Right forelimb (tissue), 1 donor: ENCODE measurements at places on chromosomes 4 and X.
A peak's percentile ranks its signal among the peaks of the same experiment; 100 is the strongest.

DNA sequence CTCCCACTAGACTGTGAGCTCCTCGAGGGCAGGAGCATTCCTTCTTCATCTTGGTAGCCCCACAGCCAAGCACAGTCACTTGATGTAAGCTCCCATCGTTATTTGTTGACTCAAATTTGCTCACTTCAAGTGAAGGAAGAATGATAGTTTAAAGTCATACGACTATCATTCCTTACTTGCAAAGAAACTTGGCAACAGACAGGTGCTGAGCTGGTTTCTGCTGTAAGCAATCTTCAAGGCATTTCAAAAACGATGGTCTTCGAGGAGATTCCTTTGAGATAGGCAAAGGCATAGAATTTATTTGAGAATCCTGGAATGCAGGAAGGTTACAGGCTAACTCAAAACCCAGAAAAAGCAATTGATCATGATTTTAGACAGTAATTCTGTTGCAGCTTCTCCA lies 64.8 kb downstream of the QDPR start:
- no peak for DNase-seq

DNA sequence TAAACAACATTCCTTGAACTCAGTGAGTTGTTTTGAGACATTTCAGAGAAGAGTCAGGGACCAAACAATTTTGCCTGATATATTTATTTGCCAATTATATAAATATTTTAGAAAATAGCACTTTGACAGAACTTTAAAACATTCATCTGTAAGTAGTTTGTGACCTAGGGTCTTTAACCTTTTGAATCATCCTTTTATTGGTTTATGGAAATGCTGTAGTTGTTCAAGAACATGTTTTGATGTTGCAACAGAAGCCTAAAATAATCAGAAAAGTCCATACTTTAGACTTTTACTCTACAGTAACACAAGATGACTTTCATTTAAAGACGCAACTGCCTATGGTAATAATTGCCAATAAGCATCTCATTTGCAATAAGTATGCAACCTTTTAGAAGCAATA lies 43.0 kb downstream of the CXCL1 start:
- DNase-seq: no peak

DNA sequence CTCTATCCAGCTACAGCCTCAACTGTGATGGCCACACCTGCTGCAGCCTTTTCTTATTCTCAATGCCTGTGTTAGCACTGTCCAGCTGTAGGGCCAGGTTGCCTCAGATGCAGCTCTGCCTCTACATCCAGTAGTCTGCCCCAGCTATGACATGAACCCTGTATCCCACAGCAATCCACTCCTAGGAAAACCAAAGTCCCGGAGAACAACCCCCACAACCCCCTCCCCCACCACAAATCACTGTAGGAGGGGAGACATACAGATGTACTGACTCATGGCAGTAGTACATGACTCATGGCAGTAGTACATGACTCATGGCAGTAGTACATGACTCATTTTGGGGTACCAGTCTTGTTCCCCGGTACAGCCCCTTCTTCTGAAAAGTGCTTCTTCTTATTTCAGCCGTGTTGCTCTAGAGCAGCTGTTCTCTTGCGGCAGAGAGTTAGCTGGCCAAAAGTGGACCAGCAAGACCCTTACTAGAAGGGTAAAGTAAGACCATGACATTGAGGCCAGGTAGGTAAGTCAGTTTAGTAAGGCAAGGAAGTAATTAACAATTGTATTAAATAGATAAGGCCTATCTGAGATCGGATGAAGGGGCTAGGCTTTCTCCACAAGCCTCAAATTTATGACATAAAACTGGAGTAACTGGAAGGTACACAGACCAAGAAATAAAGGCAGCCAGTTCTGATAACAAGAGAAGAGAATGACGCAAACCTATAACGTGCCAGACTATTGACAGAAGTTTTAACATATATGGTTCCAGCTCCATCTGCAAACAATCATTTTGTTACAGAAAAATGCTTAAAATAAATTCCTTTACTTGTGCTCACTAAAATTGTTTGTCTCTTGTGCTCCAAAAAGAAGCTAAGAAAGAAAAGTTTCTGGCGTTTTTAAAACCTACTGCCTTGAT lies 221.4 kb downstream of the TACR3 start:
- DNase-seq: no peak

DNA sequence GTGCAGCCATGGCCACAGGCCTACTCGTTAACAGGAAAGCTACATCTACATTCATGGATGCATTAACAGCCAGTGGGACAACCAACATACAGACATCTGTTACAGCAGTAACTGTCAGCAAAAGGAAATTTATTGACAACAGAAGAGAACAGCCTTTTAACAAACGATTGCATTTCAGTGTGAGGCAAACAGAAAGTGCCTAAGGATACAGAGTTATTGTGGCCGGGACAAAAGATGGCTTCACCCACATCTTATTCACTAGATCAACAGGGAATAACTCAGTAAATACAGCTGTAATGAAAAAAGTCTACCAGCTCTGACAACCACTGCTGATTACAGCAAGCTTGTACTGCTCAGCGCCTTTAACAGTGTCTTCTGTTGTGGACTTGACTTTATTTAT lies 61.5 kb upstream of the TBL1X start:
- no peak for DNase-seq

- DNase-seq: no peak
Observed at GRCh38 chrX:135536877-135537276, 16.4 kb downstream of the INTS6L start.

DNA sequence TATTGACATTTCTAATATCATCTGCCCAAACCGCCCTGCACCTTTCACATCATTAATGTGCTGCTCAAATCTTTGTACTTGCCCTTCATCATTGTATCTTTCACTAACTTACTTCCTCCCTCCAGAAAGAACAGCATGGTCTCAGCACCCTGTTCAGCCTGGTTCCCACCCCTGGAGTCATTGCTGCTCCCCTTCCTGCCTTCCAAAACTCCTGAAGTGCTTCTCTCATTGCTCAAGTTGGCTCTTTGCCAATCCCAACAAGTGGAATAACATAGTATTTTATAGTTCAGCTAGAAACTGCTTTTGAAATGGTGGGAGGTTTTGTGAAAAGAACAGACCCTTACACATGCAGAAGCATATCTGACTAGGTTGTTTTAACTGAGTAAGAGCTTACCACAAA lies 14.0 kb upstream of the TTC29 start:
- no peak for DNase-seq

DNA sequence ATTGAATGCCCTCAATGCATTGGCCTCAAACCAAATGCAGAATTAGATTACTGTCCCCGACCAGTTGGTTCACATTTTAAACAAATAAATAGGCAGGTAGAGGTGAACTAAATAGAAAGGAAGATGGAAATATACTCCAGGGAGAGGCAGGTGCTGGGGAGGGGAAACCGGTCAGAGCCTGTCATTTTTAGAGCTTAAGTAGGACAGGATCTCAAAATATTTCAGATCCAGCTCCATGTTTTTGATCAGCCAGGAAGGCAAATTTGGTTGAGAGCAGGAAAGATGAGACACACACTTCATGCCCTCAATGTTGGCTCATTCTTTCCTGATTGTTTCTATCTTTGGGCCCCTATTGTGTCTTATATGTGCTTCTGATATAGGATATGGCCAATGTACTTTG lies 206.7 kb downstream of the SHROOM3 start:
- DNase-seq: no peak

- DNase-seq: no peak
Observed at GRCh38 chrX:144681501-144681900, 565.8 kb upstream of the SPANXN1 start.

DNA sequence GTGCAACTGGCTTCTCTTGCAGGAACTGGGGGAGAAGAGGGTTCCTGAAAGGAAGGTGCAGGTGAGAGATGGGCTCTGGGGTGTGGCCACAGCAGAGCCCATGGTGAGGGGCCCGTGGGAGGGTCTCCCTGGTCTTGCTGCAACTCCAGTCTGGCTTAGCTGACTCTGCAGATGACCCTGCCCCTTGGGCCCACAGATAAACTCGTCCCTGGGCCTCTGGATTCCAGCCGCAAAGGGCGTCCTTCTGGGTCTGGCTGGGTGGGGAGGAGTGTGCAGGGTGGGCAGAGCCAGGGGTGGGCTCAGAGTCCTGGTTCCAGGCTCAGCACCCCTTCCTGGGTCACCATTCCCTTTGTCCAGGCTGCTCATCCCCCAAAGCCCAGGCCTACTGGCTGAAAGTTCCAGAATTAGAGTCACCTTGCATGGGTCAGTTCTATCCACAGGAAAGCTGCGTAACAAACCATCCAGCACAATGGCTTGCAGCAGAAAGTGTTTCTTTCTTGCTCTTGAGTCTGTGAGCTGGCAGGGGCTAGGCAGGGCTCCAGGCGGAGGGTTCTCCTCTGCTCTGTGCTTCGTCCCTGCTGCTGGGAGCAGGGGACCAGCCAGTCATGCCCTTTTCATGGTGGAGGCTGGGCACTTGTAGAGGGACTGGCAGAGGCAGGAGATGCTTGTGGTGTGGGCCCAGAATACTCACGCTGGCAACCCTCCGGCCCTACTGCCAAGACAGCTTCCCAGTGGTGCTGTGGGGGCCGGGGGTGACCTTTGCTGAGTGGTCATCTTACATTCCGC lies 43.5 kb upstream of the ADRA2C start:
- no peak for DNase-seq

DNA sequence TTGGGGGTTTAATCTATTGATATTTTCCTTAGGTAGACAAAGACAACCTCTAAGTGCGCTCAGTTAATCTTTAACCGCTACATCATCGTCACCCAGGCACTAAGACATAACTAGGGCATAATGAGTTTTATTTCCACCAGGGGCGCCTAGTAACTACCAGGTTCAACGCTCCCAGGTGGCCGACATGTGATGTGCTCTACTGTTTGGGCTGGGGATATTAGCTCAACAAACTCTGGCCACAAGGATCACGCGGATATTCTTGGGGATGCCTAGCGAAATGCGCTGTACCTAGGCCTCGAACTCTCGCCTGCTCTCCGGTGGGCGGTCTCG lies 915 bp upstream of the RAB33B start:
- DNase-seq: no peak

- no peak for DNase-seq
Observed at GRCh38 chr4:55013431-55013955, 111.9 kb downstream of the KDR start.

DNA sequence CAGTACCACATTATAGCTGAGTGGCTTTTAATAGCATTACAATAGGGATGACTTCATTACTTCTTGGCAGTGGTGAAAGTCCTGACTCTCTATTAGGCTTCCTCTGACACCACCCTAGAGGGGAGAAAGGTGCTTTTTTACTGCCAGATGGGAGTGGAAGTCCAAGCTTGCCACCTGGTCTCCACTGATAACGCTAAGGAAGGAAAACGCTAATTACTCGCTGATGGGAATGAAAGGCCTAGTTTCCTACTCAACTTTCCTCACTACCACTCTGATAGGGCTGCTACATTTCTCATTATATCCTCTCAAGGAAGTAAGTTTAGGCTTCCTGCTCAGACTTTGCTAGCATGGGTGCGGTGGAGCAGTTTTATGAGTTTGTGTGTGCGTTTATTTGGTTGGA lies 62.3 kb upstream of the PAGE3 start:
- DNase-seq: no peak

DNA sequence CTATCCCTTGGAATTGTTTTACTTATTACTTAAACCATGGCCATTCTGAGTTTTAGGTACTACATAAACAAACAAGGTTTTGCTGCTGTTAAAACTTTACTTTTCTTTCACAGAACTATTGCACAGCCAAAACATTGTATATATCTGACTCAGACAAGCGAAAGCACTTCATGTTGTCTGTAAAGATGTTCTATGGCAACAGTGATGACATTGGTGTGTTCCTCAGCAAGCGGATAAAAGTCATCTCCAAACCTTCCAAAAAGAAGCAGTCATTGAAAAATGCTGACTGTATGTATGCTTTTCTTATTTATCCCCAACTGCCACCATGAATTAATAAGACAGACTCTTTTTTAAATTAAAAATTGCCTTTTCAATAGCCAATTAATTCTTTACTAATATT lies 69.8 kb downstream of the CCKAR start:
- no peak for DNase-seq

GRCh38 chr4:1802151-1802715 lies 9.1 kb downstream of the FGFR3 start:
- no peak for DNase-seq

GRCh38 chr4:101464596-101464995 lies 117.3 kb upstream of the PPP3CA start:
- DNase-seq: no peak

- DNase-seq: no peak
Observed at GRCh38 chr4:48270951-48271473, 1.4 kb upstream of the TEC start.

DNA sequence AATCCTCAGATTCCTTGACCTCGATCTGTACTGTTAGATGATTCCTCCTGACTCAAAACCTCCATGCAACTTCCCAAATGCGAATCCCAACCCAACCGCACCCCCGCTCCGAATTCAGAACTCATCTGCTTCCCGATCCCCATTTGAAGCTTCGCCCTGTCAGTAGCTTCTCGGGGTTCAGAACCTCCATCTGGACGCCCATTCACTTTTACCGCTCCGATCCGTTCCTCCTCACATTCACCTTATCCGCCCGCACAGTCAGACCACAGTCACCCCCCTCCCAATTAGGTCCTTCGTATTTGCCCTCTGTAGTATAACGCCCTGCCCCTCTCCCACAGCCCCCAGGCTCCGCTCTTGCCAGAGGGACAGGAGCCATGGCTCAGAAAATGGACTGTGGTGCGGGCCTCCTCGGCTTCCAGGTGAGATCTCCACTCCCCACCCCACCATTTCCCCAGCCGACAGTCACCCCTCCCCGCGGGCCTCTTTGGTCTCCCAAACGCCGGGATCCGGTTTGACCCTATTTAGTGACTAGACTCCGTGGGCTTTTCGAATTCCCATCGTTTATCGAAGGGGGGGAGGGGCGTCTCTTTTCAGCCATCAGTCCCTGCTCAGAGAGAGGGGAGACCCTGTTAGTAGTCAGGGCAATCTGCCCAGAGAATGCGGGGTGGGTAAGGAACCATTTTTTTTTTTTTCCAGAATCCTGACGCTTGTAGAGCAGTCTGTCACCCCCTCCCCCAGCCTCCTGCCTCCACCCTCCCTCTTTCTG lies 691 bp downstream of the MAGED1 start:
- peak; percentile 70 for DNase-seq

- DNase-seq: peak; percentile 17
Observed at GRCh38 chr4:2287594-2287915, 25.6 kb upstream of the MXD4 start.

- DNase-seq: no peak
Observed at GRCh38 chr4:187999406-187999932, 3.9 kb downstream of the ZFP42 start.

GRCh38 chrX:41043674-41044345 lies 41.4 kb upstream of the USP9X start:
- DNase-seq: no peak

DNA sequence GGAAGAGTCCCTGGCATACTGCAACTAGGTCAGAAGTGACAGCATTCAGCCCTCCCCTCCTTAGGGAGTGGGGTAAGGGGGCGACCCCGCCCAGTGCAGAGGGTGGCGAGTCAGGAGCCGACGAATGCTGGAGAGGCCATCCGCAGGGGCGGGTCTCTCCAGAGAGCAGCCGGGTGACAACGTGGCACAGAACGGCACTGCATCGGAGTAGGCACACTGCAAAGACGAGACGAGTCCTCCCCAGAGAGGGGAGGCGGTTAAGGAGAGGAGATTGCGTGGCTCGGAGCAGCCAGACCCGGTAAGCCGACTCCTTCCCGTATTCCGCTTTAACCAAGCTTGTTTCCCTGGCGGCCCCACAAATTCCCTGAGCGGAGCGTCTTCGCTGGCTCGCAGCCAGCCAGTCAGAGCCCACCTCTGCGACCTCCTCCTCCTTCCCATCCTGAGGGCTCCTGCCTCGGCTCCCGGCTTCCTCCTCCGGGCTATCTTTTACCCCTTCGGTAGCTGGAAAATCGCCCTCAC lies 54.9 kb downstream of the LINC00632 start:
- peak; percentile 74 for DNase-seq

- DNase-seq: no peak
Observed at GRCh38 chr4:78656968-78657445, 105.4 kb downstream of the ANXA3 start.
